Activated CD4-positive, alpha-beta T cell treated with anti-CD3 and anti-CD28 coated beads for 36 hours (primary cell): ENCODE measurements at places on chromosomes 2 and 18.

GRCh38 chr2:44233450-44234128 is 41.7 kb upstream of the SLC3A1 start:
- no peak for DNase-seq

DNA sequence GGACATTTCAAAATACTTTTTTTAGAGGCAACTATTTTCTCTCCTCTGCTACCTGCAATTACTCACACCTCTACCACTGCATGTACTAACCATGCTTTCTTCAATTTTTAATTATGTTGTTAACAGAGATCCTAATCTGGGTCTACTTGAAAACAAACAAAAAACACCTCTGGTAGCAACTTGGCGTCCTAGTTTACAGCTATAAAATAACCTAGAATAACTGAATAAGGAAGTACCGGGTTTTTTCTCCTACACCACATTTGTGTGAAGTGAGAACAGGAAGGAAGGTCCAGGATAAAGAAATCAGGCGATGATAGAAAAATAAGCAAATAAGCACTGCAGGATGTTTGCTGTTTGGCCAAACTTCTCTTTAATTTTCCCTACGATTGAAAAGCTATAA is 633.5 kb downstream of the LRP1B start:
- DNase-seq = no peak

DNA sequence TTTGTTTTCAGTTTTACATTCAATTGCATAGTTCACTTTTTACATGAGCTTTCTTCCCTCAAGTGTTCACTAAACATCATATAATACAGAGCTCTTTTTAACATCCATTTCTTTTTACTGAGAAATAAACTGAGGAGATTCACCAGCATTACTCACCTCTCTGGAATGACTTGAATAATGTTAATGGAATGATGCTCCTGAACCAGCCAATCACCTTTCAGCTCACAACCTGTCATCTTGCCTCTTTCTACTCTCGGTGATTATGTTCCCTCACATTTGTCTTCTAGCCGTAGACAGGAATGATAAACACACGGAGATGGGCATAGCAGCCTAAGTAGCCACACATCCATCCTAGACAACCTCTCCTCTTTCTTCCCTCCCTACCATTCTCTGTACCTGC is 301.7 kb downstream of the PAX3 start:
- no peak for DNase-seq

GRCh38 chr2:6068429-6068828 is 376.2 kb downstream of the SOX11 start:
- DNase-seq = no peak

DNA sequence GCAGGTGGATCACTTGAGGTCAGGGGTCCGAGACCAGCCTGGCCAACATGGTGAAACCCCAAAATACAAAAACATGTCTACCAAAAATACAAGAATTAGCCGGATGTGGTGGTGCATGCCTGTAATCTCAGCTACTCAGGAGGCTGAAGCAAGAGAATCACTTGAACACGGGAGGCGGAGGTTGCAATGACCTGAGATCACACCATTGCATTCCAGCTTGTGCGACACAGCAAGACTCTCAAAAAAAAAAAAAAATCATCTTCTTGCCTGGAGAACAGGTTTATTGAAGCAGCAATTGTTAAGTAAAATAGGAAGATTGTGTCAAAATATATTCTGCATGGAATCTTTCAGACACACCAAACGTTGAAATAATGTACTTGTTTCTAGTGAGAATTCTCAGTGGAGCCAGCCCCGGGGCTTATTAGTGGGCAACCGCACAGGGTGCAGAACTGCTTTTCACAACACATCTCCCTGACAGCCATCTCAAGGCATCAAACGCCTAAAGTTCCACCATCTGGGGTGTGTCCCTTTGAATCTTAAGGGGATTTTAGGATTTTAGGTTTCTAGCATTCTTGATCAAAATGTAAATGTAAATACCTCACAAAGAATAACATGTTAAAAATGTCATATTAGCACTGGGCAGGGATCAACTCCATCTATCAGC is 28.6 kb upstream of the PPP4R1 start:
- no peak for DNase-seq

- DNase-seq = peak; percentile 27
Observed at GRCh38 chr18:76823587-76824011, 1.2 kb downstream of the ZNF236 start.

DNA sequence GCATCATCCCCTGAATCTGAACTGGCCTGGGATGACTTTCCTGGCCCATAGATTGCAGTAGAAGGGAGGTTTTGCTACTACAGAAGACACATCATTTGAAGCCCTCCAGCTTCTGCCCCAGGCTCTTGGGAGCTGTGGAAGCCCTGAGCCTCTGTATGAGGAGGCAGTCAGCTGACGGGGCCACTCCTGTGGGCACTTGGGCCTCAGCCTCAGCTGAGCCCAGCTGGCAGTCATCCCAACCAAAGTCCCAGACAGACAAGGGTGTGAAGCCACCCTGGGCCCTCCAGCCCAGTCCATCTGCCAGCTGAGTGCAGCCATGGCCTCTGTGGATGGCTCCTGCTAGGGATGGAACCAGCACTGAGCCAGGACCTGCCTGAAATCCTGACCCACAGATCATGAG is 502.3 kb upstream of the HS6ST1 start:
- DNase-seq = no peak

DNA sequence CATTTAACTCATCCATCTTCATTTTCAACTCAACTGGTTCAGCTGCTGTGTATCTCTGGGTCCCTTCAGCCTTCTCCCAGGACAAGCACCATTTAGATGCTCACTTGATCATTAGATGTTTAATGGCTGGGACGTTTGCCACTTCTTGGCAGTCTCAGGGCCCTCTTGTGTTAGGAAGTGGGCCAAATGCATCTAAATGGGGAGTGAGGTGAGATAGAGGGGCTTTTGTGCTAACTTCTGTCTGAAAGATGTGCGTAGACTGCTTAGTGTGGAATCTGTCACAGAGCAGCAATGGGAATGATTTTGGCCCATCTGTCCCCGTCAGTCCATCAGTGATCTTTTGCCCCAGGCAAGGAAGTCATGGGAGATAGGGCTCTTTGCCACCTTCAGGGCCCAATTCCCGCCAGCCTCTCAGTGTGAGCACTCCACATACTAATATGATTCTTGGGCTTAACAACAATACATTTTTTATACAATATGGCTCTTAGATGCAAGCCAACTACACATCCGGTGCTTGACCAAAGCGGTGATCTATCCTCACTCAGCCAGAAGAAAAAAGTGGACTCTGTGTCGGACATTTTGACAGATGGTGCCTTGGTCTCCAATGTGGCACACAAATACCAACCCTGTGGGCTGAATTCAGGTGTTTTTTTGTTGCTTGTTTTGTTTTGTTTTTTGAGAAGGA is 95.7 kb upstream of the EPC2 start:
- no peak for DNase-seq

- no peak for DNase-seq
Observed at GRCh38 chr2:80128080-80128479, 176.5 kb downstream of the LRRTM1 start.

- no peak for DNase-seq
Observed at GRCh38 chr18:56569416-56569815, 69.0 kb downstream of the TXNL1 start.
